ENCODE measurements at places on chromosomes 12 and 14.

DNA sequence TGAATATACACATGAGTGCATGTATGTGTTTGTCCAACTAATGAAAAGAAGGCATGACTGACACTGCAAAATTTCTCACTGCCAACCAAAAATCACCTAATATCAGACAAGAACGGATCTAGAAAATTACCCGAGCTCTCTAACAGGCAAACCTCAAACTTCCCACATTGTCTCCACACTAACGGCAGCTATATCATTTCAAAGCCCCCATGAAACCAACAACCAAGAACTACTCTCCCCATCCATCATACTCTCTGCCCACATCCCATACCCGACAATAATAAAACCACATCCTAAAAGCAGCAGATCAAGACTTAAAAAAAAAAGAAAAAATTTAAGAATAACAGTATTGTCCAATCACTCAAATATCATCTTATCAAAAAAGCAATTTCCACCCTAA lies 227.1 kb downstream of the CEP128 start:
- DNase-seq = no peak

GRCh38 chr12:47082796-47083621 lies 3.2 kb upstream of the AMIGO2 start:
- DNase-seq = peak; percentile 87

DNA sequence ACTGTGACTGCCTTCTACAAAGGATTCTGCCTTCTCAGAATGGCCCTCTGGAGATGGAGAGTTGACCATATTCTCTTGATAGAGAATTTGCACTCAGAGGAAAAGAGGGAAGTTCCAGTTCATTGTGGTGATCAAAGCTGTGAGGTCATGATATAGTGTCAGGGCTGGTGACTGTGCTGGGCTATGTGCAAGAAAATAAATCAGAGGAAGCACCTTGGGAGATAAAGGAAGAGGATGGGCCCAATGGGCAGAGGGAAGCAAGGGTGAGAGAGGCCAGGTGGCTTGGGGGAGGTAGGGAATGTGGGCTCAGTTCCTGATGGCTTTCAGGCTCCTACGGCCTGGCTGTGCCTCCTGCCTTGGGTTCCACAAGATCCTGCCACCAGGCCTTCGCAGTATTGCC lies 145.8 kb downstream of the SLC8A3 start:
- no peak for DNase-seq

DNA sequence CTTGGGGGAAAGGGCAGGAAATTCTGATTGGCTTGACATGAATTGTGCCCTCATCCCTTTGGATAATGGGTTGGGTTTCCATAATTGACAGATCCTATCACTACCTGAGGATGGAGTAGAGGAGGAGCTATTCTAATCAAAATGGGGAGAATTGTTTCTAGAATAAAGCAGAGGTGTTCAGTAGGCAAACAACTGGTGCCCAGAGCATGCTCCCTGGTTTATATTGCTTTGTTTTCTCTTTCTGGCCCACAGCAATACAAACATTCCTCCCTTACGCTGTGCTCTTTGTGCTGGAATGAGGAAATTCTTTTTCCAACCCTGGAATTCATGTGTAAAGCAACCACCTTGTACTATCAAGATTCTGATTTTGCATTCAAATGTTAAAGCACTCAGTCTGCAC lies 147.4 kb downstream of the RASSF9 start:
- no peak for DNase-seq

GRCh38 chr12:82698708-82699564 lies 12.2 kb downstream of the TMTC2 start:
- no peak for DNase-seq

DNA sequence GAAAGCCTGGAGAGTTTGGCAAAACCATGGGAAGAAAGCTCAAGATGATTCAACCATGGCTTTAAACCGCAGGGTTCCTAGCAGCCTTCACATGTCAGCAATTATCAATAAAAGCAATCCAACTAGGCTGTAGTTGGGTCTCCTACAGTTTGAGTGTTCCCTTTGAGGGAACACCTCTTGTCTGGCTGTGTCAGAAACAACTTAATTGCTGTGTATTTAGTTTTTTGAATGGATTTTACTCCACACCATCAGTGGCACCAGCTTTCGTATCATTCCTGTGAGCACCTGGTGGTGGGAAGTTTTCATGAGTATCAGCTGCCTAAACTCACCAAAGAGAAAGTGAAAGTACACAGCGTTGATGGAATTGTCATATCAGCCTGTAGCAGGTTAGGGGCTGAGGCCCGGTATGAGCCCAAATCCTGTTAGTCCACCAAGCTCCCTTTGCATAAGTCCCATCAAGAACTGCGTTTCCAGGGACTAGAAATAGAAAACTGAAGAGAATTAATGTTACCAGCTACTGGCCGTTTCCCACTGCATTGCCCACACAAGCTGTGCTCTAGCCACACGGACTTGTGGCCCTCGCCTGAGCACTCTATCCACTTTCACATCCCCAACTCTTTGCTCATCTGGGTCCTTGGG lies 10.9 kb upstream of the IL26 start:
- no peak for DNase-seq

GRCh38 chr14:83461521-83461920 lies 1927.9 kb upstream of the SEL1L start:
- DNase-seq = no peak

DNA sequence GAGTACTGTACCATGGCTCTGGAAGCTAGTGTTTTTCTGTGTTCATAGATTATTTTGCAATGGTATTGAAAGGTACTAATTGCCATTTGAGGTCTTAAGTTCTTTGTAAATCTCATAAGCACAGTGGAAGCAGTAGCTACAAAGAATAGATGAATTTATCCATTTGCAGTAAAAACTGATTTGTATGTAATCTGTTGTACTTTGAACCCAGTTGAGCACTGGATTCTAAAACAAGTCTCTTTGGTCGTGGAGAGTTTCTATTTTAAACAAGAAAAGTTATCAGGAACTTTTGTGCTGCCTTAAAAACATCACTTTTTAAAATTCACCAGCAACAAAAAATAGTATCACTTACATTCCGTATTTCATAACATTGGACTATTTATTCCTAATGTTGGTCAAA lies 4.1 kb downstream of the RAP1B start:
- DNase-seq = no peak

- peak; percentile 31 for DNase-seq
Measured at GRCh38 chr12:106051853-106052531, 86.8 kb downstream of the NUAK1 start.

GRCh38 chr14:72084935-72085334 lies 152.7 kb downstream of the RGS6 start:
- DNase-seq = no peak

GRCh38 chr14:84657911-84658310 lies 872.0 kb upstream of the FLRT2 start:
- no peak for DNase-seq

DNA sequence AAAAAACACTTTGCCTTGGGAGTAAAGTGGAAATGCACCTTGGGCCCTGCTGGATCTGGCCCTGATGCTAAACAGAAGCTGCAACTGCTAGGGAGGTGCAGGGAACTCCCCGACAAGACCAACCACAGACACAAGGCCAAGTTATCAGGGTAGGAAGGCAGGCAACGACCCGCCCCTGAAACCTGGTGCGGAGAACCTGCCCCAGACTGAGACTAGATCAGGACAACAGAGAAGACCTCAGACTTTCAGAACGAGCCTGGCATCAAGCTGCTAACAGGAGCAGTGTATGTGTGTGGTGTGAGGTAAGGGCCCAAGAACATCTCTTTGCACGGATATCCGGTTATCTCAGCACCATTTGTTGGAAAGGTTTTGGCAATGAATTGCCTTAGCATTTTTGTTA lies 233.7 kb upstream of the RTL1 start:
- no peak for DNase-seq

DNA sequence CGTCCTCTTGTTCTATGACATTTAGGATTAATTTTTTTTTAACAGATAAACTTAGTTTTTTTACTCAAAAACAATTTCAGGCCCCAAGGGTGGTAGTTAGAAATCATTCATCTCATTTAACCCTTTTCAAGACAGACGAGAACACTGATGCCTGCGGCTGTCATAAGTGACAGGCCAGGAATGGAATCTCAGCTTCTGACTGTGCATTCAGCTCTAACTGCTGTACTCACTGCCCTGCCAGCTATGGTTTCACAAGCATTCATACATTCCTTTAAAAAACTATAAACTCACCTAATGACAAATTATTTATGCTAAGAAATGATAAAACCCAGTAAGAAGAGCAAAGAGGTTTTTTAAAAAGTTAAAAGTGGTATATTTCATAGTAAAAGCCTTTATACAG lies 8.8 kb downstream of the DENND5B start:
- DNase-seq = no peak

DNA sequence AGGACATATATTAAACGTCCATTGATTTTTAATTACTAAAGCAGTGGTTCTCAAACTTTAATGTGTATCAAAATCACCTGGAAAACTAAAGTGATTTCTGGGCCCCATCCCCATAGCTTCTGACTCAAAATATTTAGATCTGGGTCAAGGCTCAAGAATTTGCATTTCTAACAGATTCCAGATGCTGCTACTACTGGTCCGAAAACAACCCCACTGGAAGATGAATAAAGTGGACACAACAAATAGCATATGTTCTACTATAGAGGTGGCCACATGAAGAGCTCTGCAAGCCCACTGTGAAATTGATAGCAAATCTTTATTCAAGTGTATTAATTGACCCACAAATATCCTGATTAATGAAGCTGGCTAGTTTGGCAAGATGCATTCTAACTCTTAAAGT lies 69.4 kb downstream of the SPATA7 start:
- no peak for DNase-seq

GRCh38 chr14:94897082-94897481 lies 127.2 kb upstream of the GSC start:
- DNase-seq = peak; percentile 5

DNA sequence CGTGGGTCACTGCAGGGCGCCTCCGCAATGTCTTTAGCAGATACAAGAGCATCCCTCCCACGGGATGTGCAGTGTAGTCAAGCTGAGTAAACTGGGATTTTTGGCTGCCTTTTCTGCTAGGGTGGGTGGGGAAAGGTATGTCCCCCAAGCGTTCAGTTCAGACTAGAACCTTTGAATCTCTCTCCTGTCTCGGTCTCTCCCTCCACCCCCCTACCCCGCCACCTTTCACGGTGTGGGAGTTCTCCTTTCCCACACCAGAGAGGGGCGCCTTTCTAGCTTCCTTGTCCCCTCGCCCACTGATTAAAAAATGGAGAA lies 525 bp upstream of the FAR2 start:
- no peak for DNase-seq

DNA sequence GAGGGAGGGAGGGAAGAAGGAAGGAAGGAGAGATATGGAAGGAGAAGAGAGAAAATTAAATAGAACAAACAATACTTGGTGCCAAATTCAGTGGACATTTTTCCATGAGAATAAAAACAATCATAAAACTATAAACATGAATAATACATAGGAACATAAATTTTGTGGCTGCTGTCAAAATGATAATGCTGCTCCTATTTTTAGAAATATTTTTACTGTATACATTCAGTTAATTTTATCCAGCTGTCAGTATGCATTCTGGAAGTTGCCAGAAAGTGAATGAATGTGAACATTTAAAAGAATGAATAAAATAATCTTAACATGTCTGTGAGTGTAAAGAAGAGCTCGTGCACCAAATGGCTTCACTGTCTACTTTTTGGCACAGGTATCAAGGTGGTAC lies 13.9 kb upstream of the PCED1B start:
- DNase-seq = no peak

DNA sequence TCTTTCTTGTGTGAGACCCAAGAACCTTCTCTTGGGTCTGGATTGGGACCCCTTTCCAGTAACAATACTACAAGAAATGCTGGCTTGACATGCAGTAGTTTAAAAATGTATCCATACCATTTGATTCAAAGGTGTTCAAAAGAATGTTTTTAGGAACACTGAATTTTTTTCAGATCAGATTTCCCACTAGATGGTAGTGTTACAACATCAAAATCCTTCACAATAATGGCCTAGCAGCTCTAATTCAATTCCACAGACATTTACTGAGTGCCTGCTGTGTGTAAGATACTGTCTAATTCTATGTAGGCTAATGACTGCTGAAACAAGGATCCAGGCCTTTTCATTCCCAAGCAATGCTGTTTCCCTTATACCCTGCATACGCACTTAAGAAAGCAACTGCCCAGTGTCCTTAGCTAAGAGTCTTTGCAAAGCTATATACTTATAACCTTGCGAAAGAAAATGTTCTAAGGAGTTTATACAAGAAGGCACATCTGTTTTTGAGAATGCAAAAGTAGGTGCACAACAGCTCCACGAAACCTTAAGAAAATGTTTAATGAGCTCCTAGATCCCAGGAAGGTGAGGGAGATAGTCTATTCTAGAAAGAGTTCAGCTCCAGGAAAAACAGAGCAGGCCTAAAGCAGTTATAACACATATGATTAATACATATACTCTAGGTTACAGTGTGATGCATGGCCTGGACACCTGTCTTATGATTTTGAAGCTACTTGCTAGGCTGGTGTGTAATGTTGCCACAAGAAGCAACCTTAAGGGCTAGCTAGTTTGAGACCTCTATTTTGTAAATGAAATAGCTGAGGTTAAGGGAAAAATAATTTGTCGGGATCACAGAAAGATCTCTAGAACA lies 50.9 kb upstream of the PKP2 start:
- DNase-seq = no peak

- DNase-seq = no peak
Measured at GRCh38 chr12:130423991-130424857, 86.5 kb downstream of the PIWIL1 start.

DNA sequence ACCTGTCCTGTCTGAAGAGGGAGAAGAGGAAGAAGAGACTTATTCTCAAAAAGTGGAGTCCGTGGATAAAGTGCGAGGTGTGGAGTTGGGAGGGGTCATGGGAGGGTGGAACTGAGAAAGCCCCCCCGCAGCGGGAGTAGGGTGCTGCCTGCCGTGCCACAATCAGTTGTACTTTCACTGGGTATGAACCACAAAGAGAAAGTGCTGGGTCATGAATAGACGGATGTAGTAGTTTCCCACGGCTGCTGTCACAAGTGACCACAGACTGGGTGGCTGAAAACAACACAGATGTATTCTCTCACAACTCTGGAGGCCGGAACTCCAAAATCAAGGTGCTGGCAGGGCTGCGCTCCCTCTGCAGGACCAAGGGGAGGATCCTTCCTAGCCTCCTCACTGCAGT lies 5.5 kb downstream of the DNAH10 start:
- DNase-seq = no peak

DNA sequence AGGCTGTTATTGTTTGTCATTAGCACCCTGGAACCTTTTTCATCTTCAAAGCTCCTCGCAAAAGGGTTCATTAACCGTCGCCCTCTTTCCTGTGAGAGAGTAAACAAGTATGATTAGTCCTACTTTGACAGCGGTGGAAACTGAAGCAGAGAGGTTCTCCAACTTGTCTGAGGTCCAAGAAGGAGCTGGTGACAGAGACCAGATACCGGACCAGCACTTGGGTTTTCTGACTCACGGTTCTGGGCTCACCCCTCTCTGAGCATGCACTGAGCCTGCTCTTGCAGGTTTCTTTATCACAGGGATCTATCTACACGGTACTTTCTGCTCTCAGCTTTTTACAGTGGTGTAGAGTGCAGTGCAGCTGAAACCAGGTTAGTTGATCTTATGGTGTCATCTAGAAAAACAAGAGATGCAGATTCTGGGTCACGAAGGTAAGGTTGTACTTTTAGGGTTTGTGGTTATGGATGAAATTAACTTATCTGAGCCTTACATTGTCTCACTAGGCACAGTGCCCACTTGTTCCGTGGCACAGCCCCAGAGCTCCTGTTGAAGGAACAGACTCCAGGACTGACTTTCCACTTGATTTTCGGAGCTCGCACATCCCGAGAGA lies 62.1 kb downstream of the PPP2R5C start:
- DNase-seq = no peak
